SK-N-DZ (cell line): ENCODE measurements at places on chromosomes 1 and 21.

- no peak for DNase-seq
Observed at GRCh38 chr1:1407636-1408318, 684 bp upstream of the MRPL20 start.

GRCh38 chr21:38243732-38244406 lies 12.9 kb upstream of the KCNJ15 start:
- DNase-seq = no peak

DNA sequence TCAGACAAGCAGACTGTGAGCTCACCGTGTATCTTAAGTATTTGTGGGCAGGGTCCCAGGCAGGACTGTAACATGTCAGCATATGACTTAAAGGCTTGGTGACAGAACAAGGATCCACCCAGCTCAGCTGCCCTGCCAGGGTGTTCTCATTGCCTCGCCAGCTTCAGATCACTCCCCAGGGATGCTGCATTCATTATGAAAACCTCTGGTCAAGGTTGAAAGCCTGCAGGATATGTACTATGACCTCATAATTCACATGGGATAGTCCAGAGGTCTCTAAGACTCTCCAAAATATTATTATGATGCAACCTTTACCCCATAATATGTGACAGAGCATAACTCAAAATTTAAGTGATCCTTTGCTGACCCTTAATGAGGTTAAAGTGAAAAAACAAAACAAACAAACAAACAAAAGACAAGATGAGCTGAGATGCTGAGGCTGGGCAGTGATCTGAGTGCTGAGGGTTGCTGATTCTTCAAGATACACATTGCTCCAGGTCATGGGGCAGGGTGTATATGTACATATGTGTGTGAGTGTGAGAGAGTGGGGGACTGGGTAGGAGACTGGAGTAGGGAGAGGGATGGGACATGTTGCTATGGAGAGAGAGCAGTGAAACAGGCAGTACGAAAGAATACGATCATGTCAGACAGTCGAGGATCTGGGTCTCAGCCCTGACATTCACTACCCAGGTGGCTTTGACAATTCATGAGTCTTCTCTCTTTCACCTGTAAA lies 98.8 kb upstream of the DUSP10 start:
- no peak for DNase-seq

DNA sequence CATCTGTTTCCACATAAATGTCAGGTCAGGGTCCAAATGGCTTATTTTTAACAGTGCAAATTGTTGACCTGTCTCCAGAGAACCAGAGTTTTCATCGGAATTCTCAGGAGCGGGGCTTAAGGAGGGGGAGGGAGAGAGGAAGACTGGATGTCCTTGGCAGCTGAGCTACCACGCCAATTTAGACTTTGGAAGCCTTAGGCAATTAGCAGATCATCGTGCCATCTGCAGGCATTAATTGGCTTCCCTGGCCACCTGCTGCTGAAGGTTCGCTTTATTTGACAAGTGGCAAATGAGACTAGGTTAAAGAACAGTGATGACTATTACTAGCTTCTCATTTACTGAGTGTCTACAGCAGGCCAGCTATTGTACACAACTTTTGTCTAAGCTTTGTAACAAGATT lies 43.7 kb downstream of the HLX start:
- DNase-seq = no peak
